Stimulated activated CD4-positive, alpha-beta T cell treated with anti-CD3 and anti-CD28 coated beads, Interleukin-15, amount 100 ng/mL, for 48 hours (primary cell): ENCODE measurements at places on chromosomes 5 and 9.

DNA sequence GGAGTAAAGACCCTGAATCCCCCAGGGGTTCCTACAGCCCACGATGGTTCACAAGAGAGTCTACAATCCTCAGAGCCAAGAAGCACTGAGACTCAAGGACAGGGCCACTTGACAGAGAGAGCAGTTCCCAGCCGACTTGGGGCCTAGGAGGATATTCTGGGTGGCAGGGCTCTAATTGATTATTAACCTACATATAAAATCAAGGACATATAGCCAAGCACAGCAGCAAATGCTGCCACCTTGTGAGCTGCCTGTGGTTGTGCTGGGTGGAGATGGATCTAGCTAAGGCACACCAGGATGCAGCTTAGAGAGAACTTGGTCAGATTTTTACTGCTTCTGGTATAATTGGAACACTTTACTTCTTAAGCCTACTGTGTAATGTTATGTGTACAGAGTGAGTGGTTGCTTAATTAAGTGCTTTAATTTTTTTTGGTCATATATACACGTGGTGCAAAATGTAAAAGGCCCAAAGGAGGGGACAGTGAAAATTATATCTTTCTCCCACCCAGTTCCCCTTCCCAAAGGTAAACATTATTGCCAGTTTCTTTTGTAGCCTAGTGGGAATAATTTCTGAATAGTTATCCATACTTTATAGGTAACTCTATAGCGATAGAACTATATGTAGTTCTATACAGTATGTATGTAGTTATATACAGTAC is 78.8 kb downstream of the F2RL2 start:
- DNase-seq = peak; percentile 36

- no peak for DNase-seq
These were observed 435.5 kb downstream of the SLCO4C1 start for GRCh38 chr5:101860563-101860962.

DNA sequence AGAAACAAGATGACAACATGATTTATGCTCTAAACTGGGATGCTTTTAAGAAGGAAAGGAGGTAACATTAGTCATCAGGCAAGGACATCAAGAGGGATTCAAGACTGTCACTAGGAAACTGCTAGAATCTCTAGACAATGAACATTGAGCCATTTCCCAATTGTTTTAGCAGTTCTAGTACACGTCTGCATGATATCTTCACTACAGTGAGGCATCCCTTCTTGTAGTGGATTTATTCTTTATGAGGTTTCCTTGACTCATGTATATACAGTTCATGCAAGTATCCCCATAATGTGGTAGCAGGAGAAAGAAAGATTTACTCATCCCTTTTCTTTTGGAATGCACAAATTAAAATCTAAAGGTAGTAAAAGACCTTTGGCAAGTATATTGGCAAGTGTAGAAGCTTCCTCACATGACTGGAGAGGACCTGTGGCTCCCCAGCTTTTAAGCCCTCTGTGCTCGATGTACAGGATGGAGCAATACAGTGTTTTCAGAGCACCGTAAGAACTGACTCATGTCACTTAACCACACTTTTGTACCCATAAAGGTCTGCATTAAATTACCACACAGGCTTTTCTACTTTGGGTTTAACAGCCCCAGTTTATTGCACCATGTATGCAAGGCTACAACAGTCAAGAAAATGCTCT is 335.9 kb downstream of the SEMA5A start:
- DNase-seq = no peak

DNA sequence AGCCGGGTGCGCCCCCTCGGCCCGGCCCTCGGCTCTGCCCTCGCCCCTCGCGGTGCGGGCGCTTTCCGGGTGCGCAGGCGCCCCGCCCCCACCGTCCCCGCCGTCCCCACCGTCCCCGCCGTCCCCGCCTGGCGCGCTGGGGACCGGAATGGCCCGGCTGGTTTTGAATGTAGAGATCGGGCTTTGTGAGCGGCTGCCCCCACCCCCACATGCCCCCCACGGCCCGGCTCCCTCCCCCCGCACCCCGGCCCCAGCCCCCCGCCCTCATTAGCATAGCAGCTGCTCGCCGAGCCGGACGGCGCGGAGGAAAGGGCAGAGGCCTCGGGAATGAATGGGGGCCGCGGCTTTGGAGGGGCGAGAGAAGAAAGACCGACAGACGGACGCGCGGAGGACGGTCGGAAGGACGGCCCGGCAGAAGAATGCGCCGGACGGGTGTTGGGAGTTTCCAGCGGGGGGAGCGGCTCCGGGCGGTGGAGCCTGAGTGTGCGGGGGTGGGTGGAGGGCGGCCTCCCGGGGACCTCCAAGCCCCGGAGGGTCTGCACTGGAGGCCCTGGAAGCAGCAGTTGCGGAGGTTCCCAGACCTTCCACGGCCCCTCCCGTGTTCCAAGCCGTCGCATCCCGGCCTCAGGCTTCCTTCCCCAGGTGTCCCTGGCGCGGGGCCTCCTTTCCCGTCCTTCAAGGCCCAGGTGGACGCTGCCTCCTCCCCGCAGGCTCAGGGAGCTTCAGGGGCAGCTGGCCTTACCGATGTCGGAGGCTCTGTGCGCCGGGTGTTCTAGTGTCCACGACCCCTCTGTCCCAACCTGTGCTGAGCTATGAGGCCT is 6.0 kb downstream of the NRARP start:
- no peak for DNase-seq

DNA sequence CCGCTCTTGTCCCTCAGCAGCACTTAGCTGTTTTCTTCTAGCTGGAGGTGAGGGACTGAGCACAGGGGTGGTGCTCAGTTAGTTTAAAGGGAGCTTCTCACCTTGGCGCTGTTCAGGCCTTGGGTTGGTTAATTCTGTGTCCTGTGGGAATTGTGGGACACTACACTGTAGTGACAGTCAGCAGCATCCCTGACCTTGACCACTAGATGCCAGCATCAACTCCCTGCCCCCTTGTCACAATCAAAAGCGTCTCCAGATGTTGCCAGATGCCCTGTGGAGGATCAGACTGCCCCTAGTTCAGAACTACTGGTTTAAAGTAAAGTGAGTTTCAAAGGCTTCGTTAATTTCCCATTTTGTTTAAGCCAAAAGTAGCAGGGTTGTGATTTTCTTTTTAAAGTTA is 65.5 kb upstream of the DMRT3 start:
- DNase-seq = no peak

- no peak for DNase-seq
These were observed 10.8 kb upstream of the FOXD1 start for GRCh38 chr5:73459366-73459765.

- DNase-seq = no peak
These were observed 209.7 kb downstream of the GADD45G start for GRCh38 chr9:89814340-89815040.

DNA sequence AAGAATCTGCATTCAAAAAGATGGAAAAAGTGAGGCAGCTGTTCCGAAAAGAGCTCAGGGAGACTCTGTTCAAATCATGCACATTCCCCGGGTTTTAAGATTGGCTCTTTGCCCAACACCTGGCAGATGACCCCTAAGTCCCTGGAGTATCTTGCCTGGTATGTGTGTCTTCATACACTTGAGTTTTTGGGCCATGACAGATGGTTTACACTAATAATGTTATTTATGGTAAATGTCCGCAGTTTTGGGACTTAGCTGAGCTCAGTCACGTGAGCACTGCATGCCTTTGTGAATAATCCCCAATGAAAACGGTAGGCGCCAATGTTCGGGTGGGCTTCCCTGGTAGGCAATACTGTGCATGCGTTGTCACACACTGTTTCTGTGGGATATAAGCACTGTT is 316.1 kb downstream of the PRDM9 start:
- no peak for DNase-seq

- DNase-seq = no peak
These were observed 261.1 kb upstream of the DAPK1 start for GRCh38 chr9:87236546-87236945.

- no peak for DNase-seq
These were observed 67.9 kb upstream of the PRR16 start for GRCh38 chr5:120396186-120396585.

GRCh38 chr5:104472811-104473210 is 910.2 kb upstream of the NUDT12 start:
- DNase-seq = no peak

- no peak for DNase-seq
These were observed 385.0 kb downstream of the EFNA5 start for GRCh38 chr5:107285772-107286171.

DNA sequence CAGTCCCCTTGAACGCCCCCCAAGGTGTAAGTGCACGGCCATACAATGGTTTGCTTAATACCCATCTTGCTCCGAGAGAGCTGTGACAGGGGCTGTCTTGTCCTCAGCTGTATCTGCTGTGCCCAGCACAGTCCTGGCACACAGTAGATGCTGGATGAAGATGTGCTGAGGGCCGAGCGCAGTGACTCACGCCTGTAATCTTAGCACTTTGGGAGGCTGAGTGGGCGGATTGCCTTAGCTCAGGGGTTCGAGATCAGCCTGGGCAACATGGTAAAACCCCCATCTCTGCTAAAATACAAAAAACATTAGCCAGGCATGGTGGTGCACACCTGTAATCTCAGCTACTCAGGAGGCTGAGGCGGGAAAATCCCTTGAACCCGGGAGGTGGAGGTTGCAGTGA is 53.6 kb downstream of the C9orf50 start:
- DNase-seq = no peak

DNA sequence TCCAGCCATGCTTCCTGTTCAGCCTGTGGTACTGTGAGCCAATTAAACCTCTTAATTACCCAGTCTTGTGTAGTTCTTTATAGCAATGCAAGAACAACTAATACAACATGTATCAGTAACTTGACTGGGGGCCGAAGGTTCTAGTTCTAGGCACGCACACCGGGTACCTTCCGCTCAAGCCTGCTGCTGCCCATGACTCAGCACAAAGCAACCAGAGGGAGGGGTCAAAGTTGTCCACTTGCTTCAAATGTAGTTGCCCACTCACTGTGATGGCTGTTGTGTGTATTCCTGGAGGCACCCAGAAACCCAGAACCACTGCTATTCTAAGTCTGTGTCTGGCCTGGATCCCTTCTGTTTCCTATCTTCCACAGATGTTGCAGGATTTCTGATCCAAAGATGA is 222.6 kb downstream of the FRMD3 start:
- no peak for DNase-seq

DNA sequence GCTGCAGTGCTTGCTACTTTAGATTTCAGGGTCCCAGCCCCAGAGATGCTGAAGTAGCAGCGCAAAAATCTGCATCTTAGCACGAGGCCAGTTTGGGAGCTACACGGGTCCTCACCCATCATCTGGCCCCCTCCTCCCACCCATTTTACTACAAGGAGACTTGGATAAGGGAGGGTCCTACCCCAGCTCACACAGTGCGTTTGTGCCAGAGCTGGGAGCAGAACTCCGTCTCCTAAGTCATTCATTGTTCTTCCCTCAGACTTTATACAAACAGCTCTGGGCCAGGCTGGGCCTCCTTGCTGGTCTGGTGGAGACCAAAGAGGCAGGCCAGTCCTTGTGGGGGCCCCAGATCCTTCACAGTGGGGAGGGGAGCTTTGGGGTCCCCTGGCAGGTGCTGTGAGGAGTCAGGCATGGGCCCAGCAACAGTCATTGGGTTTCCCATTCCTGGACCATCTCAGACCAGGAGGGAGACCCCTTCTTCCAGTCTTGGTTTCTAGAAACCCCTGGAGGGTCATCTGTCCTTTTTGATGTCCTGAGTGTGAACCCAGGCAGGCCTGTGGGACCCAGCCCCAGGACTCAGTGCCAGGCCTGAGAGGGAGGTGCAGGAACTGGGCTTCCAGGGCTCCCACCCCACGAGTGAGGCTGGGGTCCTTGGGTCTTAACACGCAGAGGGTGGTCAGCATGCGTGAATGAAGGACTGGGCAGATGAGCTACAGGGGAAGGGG is 2.3 kb upstream of the IL17B start:
- DNase-seq = no peak

- no peak for DNase-seq
These were observed 556.5 kb upstream of the SEMA6A start for GRCh38 chr5:117131048-117131679.
